Neural crest cell (in vitro differentiated cells): ENCODE measurements at places on chromosomes 11 and 22.

GRCh38 chr22:36608987-36609386, 80.0 kb upstream of the EIF3D start:
- no peak for DNase-seq
- H3K36me3 ChIP-seq = no peaks in the 10 kb centered on the region
- peaks cover 76% of the 10 kb centered on the region for H3K27me3 ChIP-seq
- H3K4me1 ChIP-seq = peaks cover under 1% of the 10 kb centered on the region

GRCh38 chr11:66417000-66417399, 3.8 kb upstream of the NPAS4 start:
- no peak overlapping the region for H3K4me3 ChIP-seq
- H3K4me1 ChIP-seq = peaks cover 30% of the 10 kb centered on the region
- DNase-seq = no peak

GRCh38 chr11:23078289-23078971, 218.2 kb upstream of the CCDC179 start:
- no peak overlapping the region for H3K27ac ChIP-seq
- H3K27me3 ChIP-seq = no peaks in the 10 kb centered on the region
- no peaks in the 10 kb centered on the region for H3K4me1 ChIP-seq

GRCh38 chr11:99069856-99070444, 49.2 kb downstream of the CNTN5 start:
- no peak overlapping the region for H3K4me3 ChIP-seq
- H3K27me3 ChIP-seq = no peaks in the 10 kb centered on the region
- H3K27ac ChIP-seq = no peak overlapping the region
- no peak for DNase-seq
- no peaks in the 10 kb centered on the region for H3K36me3 ChIP-seq
